Pancreas (tissue), 10 donors: ENCODE measurements at places on chromosomes 5 and 9. TPM values are rescaled to one million over a fixed set of nuclear protein-coding genes. Genes with fewer than 3 reads are reported as not detected.

GRCh38 chr5:160835818-160836528 lies 16.0 kb downstream of the ATP10B start:
- no peak for DNase-seq

DNA sequence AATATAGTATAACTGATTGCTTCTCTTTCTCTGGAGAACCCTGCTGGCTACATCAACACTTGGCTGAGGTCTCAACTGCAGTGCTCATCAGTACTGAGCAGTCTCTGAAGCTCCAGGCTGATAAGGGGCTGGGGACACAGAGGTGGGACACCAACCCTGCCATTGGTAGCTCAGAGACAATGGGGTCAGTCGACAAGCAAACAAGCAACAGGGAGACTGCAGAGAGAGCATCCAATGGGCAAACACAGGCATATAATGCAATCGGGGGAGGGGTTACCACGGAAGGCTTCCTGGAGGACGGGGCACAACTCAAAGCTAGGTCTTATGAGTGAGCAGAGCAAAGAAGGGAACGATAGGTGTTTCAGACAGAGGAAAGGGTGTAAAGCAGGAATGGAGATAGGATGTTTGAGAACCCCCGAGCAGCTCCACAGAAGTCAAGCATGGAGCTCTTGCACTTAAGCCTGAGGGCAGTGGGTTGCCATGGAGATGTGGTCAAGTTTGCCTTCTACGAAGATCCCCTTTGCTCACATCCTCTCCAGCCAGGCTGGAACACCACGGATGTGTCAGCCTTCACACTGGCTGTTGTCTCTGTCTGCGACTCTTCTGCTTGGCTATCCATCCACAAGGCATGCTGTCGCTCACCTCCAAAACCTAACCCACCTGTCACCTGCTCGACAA lies 21.5 kb upstream of the AKNA start:
- DNase-seq: no peak

DNA sequence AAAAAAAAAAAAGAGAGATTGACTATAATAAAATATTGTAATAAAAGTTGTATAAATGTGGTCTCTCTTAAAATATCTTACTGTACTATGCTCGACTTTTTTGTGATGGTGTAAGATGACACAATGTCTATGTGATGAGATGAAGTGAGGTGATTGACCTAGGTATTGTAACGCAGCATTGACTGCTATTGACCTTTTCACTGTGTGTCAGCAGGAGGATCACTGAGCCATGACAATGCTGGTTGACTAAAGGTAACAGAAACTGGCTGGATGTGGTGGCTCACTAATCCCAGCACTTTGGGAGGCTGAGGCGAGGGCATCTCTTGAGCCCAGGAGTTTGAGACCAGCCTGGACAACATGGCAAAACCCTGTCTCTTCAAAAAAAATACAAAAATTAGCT lies 78.6 kb upstream of the MYO10 start:
- DNase-seq: no peak

DNA sequence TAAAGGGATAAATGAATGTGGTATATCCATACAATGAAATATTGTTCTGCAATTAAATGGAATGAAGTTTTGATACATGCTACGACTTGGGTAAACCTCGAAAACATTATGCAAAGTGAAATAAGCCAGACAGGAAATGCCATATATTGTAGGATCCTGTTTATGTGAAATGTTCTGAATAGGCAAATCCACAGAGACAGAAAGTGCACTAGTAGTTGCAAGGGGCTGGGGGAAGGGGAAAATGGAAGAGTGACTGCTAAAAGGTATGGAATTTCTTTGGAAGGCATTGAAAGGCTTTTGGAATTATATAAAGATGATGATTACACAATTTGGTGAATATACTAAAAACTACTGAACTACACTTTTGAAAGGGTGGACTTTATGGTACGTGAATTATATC lies 97.0 kb downstream of the FOXD1 start:
- DNase-seq: no peak

- no peak for DNase-seq
These were observed 79.7 kb upstream of the ZNF366 start for GRCh38 chr5:72586788-72587530.

- no peak for DNase-seq
These were observed 12.6 kb upstream of the INSYN2B start for GRCh38 chr5:169992789-169993484.

Gene HNRNPAB
- 45.4 TPM for total RNA-seq

DNA sequence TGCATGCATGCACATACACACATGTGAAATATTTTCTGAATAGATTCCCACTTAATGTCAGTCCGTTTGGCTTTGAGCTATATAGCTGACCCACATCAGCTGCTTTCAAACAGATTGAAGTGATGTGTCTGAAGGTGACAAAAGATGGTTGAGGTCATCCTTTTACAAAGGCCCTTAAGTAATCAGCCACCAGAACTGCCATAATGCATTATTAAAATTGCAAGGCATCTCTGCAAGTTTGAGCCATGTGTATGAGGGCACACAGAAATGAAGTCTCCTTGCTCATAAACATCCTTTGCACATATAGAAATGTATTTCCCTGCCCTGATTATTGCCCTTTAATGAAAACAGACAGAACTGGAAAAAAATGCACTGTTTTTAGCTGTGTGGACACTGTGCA lies 1043.0 kb upstream of the C9orf72 start:
- DNase-seq: no peak

GRCh38 chr5:81838307-81838906 lies 87.5 kb upstream of the SSBP2 start:
- no peak for DNase-seq
